Stimulated activated CD4-positive, alpha-beta T cell treated with anti-CD3 and anti-CD28 coated beads, Interleukin-15, amount 100 ng/mL, for 1 hour (primary cell): ENCODE measurements at places on chromosomes 2 and 18.

DNA sequence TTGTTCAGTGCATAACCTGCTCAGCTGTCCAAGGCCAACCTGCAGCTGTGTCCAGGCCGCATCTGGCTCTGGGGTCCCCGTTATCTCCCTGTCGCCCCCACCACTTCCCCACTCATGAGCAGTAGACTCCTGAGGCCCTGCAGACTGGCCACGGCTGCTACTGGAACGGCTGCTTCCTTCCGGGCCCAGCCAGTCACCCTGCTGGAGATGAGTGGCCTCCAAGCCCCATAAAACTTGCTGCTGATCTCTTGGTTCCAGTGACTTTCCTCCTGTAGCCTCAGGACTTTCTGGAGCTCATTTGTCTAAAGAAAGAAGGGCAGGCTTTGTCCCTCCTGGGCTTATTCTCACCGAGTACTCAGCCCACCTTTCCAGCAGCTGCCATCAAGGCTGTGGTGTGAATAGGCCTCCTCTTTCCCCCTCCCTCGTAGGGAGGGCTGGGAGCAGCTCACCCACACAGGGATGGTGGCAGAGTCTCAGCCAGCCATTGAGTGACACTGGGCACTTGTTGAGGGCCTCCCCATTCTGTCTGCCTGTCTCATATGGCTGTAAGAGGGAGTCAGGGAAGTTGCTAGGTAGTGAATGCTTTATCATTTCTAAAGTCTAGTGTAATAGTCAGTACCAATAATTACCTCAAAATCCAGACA lies 257.3 kb downstream of the MYCN start:
- no peak for DNase-seq

DNA sequence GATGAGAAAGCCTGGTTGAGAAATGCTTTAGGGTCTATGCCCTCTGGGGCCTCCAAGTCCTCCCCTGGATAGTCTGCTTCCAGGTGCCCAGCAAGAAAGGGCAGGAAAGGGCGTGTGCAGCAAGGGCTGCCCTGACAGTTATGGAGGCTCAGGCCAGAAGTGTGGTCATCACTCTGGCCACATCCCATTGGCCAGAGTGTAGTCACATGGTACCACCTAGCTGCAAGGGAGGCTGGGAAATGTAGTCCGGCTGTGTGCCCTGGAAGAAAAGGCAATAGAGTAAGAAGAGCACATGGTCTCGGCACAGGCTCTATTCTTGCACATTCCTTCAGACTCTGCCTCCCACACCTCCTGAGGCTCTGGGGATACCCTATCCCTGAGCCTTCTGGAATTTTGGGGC lies 35.7 kb downstream of the ODC1 start:
- no peak for DNase-seq

DNA sequence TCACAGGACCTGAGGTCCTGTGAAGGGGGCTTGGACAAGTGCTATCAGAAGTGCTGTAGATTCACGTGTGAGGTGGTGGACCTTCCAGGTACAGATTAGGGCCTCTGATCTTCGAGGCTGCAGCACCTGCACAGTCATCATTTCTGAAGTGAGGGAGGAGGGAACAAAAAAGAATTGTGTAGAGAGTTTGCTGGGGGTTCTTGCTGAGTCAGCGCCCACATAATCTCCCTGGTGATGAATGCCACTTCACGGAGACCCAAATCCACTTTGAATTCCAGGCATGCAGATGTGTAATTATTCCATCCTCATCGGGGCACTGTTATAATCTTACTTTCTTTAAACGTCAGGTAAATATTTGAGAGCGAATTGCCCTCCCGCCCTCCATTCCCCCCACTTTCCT lies 128.5 kb upstream of the CAPN13 start:
- DNase-seq = no peak

- DNase-seq = no peak
Observed at GRCh38 chr2:46878886-46879285, 36.7 kb downstream of the MCFD2 start.

- DNase-seq = no peak
Observed at GRCh38 chr2:192555740-192556139, 361.0 kb upstream of the TMEFF2 start.

- DNase-seq = no peak
Observed at GRCh38 chr2:127564429-127565260, 29.2 kb downstream of the MYO7B start.

GRCh38 chr18:3177902-3178687 lies 41.7 kb downstream of the MYOM1 start:
- no peak for DNase-seq

- no peak for DNase-seq
Observed at GRCh38 chr2:152047824-152048471, 50.9 kb downstream of the CACNB4 start.

GRCh38 chr18:24602201-24602600 lies 141.8 kb downstream of the HRH4 start:
- no peak for DNase-seq

DNA sequence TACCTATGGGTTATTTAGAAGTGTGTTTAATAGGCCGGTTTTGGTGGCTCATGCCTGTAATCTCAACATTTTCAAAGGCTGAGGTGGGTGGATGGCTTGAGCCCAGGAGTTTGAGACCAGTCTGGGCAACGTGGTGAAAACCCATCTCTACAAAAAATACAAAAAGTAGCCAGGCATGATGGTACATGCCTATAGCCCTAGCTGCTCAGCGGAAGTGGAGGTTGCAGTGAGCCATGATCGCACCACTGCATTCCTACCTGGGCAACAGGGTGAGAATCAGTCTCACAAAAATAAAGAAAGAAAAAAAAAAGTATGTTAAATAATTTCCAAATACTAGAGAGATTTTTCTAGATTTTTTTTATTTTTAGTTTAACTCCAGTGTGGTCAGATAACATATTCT lies 316.0 kb downstream of the KIAA1328 start:
- no peak for DNase-seq

- DNase-seq = no peak
Observed at GRCh38 chr18:8004792-8005191, 437.7 kb downstream of the PTPRM start.

GRCh38 chr2:17051538-17051937 lies 385.9 kb upstream of the CYRIA start:
- no peak for DNase-seq

GRCh38 chr2:240739797-240740196 lies 48.1 kb downstream of the AQP12A start:
- DNase-seq = no peak

GRCh38 chr2:20430461-20431300 lies 16.2 kb upstream of the RHOB start:
- DNase-seq = no peak

DNA sequence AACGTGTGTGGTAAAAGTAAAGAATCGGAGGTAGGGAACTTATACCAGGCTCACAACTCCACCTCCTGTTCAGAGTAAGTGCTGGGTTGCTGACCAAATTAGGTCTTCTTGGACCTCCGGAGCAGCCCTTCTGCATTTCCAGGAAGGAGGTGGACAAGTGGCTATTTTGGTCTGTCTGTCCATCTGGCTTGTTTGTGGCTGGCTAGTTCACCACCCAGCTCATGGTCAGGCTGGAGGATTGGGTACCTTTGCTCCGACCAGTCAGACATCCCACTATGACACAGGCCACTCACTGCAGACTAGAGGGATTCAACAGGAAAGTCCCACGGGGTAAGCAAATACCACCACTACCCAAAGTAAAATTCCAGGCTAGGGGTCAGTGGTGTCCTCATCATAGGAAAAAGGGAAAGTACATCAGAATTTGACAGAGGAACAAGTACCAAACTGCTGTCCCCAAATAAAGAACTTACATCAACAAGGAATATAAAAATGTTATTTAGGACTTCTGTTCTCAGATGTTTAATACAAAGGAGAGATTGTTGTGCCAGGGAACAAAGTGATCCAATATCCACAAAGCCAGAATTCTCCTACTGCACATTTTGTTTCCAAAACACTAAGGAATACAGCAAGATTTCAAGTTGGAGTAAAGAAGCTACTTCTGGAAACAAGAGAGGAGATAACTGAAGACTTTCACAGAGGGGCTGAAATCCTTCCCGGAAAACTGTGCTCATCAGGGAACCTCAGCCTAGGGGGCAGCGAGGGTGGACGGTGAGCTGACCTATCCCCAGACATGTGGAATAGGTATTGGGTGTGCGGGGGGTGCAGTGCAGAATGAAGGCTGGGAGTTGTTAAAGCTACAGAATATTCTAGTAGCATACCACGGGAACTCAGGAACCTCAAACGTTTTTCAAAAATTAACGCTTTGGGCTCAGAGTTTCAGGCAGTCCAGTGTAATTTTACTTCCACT lies 56.9 kb downstream of the BCL2 start:
- DNase-seq = no peak

DNA sequence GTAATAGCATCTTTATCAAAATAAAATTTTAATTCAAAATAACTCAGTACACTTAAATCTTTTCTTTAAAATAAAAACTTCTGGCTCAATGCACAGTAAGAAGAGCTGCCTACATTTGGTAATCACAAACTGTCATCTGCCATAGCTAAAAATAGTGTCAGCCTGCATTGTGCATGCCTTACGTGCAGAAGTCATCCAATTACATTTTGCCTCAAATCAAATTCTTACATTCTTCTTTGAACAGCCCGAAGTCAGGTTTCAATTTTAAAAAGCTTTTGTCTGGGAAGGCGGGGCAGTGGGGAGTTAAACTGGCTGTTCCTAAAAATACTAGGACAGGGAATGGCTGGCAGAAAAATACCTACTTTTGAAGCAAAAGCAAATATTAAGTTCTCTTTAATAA lies 51.1 kb downstream of the RTN4 start:
- DNase-seq = no peak

- no peak for DNase-seq
Observed at GRCh38 chr2:109560265-109560664, 53.5 kb downstream of the SEPTIN10 start.

- DNase-seq = no peak
Observed at GRCh38 chr2:137096693-137097092, 331.3 kb downstream of the THSD7B start.

- DNase-seq = no peak
Observed at GRCh38 chr2:180124273-180125139, 117.4 kb upstream of the CWC22 start.

- no peak for DNase-seq
Observed at GRCh38 chr18:13628211-13628610, 98.1 kb downstream of the FAM210A start.

GRCh38 chr2:30584116-30584515 lies 137.1 kb downstream of the LCLAT1 start:
- no peak for DNase-seq

GRCh38 chr18:57440331-57441070 lies 5.3 kb downstream of the ONECUT2 start:
- no peak for DNase-seq

GRCh38 chr2:48315896-48316194 lies 214.1 kb upstream of the STON1 start:
- DNase-seq = peak; percentile 11

- no peak for DNase-seq
Observed at GRCh38 chr2:9770308-9771100, 72.8 kb upstream of the TAF1B start.

GRCh38 chr2:133504566-133505505 lies 63.4 kb downstream of the NCKAP5 start:
- DNase-seq = no peak

DNA sequence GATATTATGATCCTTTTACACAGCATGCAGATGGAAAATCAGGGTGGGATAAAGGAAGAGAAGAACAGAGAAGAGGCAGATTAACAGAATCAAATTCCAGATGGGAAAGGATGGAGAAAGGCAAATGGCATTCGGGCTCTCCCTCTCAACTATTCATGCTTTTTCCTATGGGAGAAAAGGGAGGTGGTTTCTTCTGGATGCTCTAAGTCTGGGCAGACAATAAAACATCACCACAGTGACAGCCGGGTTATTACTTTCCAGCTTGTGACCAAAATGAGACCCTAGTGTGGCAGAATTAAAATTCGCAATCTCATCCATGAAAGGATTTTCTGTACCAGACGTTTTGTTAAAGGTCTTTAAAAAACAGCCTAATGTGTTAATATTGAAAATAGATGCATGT lies 440.7 kb downstream of the RND3 start:
- no peak for DNase-seq

DNA sequence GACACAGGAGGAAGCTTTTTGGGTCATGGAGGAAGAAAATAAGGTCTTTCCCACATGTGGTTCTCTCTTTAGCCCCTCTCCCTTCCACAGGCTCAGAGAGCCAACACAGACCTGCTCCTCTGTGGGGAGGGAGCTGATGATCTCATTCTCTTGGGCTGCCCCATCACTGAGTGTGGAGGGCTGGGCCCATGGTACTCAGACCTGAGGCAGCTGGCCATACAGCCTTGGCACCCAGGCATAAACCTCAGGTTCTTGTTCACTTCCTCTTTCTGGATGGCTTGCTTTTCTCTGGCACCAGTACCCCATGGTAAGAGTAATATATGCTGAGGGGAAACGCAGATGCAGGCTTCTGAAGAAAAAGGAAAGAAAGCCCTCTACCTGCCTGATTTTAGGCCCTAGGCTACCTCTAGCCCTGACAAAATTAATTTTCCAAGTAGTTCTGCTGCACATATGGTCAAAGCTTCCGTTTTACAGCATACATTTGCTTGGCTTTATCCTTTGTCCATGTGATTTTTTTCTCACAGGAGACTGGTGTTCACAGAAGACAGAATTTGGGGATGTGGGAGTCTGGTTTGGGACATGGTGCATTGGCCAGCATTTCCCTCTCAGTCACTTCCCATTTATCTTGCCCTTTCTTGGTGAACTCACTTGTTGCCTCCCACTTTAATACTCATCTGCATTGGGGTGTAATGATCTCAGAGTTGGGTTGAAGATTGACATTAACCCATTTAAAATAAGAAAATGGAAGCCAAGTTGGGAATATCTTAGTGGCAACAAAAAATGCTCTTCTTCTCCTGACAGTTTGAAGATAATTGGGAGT lies 11.1 kb downstream of the DHRS9 start:
- no peak for DNase-seq

DNA sequence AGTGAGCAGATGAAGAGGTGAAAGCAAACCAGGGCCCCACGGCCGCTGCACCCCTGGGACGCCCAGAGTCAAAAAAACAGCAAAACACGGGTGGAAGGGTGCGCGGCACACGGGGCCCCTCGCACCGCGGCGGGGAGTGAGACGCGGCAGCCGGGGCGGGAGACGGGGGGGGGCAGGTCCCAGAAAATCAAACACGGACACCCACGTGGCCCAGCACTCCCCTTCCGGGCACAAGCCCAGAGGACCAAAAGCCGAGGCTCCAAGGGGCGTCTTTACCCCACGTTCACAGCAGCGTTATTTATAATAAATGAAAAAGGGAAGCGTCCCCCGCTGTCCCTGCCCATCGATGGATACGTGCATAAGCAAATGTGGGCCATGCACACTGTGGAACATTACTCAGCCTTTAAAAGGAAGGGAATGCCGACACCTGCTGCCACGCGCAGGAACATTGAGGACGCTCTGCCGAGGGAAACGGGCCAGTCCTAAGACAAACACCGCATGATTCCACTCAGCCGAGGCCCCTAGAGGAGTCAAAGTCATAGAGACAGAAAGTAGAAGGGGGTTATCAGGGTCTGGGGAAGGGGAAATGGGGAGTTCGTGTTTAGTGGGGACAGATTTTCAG lies 677 bp upstream of the COPS9 start:
- no peak for DNase-seq
